DMS79 treated with DMSO at 0.1 percent for 48 hours (cell line): ENCODE measurements at places on chromosomes 7 and 10.

GRCh38 chr10:62617652-62618051, 186.9 kb upstream of the ADO start:
- DNase-seq = no peak

DNA sequence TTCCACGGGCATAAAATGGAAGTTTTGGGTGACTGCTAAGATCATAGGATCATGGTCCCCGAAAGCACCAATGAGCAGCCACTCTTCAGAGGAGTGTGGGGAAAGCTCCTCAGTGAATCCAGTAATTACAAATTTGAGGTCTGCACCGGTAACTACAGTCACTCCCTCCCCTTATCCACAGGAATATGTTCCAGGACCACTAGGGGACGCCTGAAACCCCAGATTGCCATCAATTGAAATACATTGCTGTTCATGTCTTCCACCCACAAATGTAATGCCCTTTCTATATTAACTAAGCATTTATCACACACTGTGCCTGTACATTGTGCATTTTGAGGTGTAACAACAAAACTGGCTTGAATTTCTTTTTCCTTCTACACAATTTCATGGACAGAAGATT, 447.9 kb upstream of the PFKP start:
- no peak for DNase-seq

GRCh38 chr10:4758256-4758655, 67.8 kb upstream of the AKR1E2 start:
- no peak for DNase-seq

DNA sequence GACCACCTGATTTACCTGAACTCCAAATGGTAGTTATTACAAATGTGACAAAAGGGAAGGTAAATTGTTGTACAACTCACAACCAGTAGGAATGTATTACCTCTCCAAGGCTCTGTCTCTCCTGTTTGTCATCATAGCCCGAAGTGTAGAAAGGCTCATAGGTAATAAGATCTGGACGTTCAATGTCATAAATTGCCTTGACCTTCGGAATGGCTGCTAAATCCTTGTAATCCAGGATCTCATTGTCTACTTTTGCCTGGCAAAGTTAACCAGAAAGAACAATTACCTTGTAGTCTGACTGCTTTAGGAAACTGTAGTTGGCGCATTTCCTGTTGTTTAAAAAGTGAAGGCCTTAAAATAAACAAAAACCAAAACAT, 68.6 kb upstream of the AFAP1L2 start:
- no peak for DNase-seq

DNA sequence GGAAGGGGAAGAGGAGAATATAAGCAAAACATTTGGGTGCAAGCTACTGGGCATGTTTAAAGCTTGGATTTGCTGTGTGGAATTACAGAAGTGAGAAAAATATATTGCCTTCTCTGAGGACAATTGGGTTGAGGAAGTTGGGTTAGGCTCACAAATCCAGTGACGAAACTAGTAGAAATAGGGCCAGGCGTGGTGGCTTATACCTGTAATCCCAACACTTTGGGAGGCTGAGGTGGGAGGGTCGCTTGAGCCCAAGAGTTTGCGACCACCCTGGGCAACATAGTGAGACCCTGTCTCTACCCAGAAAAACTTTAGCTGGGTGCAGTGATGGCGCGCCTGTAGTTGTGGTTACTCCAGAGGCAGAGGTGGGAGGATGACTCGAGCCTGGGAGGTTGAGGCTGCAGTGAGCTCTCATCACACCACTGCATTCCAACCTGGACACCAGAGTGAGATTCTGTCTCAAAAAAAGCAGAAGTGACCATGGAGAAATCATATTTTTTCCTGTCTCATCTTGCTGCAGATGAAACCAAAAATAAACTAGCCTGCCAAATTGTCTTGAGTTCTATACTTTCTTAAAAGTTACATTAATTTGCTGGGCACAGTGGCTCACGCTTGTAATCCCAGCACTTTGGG, 22.4 kb downstream of the NRBF2 start:
- DNase-seq = no peak

GRCh38 chr10:97115846-97116245, 69.9 kb downstream of the SLIT1 start:
- no peak for DNase-seq

DNA sequence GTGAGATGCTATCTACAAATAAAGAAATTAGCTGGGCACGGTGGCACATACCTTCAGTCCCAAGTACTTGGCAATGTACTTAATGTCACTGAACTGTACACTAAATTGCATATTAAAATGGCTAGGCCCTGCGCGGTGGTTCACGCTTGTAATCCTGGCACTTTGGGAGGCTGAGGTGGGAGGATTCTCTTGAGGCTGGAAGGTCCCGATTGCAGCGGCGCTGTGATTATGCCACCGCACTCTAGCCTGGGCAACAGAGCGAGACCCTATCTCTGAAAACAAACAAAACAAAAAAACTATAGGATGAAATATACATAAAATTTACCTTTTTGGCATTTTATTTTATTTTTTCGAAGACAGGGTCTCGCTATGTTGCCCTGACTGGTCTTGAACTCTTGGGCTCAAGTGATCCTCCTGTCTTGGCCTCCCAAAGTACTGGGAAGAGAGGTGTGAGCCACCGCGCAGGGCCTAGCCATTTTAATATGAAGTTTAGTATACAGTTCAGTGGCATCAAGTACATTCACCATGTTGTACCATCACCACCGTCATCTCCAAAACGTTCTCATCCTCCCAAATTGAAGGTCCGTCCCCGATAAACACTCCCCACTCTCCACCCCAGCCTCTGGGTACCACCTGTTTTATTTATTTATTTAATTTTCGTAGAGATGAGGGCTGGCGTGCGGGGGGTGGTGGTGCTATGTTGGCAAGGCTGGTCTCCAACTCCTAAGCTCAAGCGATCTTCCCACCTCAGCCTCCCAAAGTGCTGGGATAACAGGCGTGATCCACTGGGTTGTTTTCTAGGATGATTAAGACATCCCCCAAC, 1.3 kb upstream of the EIF3B start:
- DNase-seq = peak; percentile 47

- no peak for DNase-seq
These were observed 132.9 kb downstream of the ATXN7L1 start for GRCh38 chr7:105743351-105744090.
